CD4-positive, alpha-beta T cell treated with Interleukin-15 for 4 hours (primary cell): ENCODE measurements at places on chromosomes 3 and 15.

DNA sequence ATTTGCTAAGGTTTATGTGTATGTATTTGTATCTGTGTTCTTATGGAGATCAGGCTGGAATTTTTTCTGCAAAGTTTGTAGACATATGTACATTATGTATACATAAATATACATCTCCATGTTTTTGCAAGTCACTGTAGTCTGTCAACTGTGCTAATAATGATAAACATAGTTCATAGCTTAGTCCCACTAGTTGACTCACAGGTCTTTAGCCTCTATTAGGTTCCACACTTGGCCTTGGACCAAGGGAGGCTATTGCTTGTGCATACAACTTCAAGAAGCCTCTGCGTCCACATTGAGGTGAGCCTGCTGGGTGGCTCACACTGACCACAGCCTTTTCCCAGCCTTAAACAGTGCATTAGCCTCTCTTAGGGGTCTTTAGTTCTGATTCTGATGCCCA, 243.8 kb upstream of the PEX5L start:
- no peak for DNase-seq

DNA sequence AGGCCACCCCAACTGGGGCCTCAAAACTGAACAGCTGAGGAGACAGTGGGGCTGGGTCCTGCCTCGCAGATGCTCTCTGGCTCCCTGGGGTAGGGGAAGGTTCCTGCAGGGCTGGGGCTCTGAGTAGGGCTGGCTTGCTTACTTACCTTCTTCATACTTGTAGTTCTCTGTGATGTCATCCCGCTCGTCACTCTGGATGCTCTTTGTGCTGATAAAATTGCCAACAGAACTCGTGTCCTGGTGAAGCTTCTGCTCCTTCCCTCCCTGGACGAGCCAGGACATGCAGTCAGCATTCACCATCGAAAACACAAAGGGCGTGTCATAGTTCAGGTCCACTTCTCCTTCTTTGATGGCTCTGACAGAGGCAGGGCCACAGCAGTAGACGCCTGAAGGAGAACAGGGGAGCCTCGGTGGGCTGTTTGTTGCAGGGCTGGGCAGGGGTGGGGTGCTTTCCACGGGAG, 17.9 kb upstream of the EPB42 start:
- no peak for DNase-seq

DNA sequence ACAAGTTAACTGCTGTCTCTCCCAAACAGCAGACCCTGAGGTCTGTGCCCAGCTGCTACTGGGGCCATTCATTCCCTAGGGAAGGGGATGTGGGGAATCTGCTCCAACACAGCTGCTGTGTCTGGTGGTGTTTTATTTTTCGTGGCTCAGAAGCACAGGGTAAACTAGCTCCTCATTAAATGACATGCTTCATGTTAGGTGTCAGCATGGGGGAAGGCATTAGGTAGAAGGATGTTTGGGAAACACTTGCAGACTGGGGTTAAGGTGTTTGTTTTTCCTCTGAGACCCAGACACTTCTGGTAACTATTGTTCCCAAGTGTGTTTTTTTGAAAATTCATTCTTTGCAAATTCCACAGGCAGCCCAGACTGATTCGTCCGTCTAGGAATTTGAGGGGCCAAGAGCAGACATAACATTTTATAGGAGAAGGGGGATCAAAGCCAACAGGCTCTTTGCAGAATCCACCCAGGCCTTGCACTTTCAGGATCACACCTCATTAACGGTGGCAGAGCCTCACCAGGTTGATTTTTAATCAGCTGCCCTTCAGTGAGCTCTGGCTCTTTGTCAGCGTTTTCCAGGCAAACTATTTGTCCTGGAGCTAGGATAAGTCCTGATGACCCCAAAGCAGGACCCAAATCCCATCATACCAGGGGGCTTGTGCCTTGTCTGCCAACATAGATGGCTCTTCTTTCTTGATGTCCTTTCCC, 65.4 kb upstream of the ITGA11 start:
- DNase-seq: no peak

DNA sequence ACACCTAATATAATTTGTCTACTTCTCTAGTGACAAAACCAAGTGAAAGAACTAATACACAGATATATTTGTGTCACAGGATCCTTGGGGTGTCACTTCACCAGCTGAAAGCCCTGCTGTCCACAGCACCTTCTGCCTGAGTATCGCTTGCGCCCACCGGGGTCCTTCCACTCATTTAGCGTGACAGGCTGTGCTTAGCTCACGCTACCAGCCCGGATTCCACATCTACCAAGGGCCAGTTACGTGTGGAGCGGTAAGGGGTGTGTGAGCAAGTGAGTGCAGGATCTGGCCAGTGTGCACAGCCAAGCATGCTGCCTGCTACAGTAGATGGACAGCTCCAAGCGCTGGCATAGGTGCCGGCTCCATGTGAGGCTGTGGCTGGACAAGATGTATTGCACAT, 810.9 kb downstream of the NSUN3 start:
- DNase-seq: no peak

DNA sequence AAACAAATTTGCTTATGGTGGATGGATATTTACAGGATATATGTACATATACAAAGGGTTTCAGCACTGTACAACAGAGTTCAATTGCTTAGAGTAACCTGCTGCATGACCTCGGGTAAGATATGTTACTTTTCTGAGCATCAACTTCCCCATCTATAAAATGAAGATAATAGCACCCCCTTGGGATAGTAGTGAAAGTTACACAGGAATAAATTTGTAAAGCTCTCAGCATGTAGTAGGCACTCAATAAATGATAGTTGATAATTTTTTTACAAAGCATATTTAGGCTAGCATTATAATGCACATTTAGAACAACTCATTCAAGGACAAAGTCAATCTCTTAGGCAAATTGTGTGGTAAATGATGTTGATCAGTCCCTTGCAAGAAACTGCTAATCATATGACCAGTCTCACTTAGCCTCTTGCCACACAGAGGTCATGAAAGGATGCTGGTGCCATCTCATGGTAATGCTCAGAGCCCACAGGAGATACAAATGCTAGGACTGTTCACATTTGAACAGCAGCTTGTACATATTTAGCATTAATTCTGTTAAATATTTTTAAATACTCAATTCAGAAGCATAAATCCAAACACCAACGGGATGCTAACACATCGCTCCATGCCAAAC, 123.9 kb downstream of the MAGI1 start:
- DNase-seq: no peak

DNA sequence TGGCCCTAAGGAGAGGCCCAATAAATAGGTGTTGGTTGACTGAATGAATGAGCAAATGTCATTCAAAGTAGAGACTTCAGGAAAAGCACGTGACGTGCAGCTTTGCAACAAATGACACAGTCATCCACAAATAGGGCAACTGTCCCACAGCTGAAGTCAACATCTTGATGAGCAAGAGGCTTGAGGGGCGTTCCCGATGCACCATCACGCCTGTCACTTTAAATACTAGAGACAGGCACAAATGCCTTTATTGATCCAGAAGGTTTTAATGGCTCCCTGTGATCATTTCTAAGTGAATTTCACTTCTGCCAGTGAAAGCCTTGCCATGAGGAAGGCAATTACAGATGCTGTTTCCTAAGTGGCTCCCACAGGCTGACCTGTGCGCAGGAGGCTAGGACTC, 43.6 kb downstream of the ABTB1 start:
- DNase-seq: no peak
